Fibroblast of skin of abdomen (primary cell): ENCODE measurements at places on chromosomes 2 and 18.

GRCh38 chr2:9761577-9761976 lies 81.7 kb upstream of the TAF1B start:
- DNase-seq, result no peak

- no peak for DNase-seq
These were observed 242.7 kb downstream of the TCF4 start for GRCh38 chr18:55345103-55345950.

- no peak for DNase-seq
These were observed 87.5 kb downstream of the ZCCHC2 start for GRCh38 chr18:62610351-62610700.

DNA sequence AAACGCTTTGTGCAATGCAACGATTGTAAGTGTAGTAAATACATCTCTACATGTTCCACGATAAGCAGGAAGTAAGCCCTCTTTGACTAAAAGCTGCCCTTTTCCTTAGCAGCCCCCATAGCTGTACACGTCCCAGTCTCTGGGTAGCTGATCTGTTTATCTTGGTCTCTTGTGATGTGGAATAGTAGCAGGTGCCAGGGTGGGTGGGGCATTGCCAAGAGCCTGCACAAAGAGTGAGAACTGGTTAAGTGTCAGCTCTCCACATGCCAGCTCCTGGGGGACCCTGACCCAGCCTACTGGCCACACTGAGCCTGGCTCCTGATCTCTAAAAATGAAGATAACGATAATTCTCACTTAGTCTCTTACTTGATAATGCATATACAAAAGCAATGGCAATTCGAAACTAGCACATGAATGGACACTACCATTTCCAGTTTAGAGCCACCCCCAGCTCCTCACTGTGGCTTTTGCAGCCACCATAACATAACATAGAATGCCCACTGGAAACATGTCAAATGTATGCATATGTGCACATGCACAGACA lies 92.3 kb downstream of the MYT1L start:
- no peak for DNase-seq

DNA sequence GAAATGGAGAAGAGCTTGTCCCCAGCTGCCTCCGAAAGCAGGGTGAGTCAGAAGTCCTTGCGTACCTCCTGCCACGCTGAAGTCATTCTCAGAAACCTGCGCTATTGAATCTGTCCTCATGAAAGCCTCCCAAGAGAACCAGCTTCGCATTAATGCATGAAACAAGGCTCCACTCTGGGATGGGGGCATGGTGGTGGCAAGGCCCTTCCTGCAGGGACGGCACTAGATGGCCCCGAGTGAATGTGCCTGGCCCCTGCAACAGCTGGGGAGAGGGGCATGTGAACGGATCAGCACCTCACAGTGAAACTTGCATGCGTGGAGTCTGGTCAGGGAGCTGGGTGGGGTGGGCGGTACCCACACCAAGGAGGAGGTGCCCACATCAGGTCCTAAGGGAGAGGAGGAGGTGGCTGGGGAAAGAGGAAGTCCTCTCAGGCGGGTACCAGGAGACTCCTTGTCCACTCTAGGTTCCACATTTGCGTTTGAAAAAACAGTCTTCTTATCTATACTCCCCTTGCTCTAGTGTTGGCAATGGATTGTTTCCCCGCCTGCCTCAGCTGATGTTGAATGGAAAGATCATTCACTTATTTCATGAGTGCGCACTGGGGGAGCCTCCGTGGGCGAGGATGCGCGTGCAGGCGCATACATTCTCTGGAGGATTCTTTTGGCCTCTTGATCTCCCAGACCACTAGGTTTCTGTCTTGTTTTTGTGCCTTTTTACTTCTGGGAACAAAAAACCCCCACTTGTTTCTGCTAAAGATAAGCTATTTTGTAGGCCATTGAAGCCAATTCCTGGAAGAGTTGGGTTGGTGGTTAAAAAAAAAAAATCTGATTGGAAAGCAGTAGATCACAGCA lies 104.7 kb downstream of the KLHL29 start:
- no peak for DNase-seq

DNA sequence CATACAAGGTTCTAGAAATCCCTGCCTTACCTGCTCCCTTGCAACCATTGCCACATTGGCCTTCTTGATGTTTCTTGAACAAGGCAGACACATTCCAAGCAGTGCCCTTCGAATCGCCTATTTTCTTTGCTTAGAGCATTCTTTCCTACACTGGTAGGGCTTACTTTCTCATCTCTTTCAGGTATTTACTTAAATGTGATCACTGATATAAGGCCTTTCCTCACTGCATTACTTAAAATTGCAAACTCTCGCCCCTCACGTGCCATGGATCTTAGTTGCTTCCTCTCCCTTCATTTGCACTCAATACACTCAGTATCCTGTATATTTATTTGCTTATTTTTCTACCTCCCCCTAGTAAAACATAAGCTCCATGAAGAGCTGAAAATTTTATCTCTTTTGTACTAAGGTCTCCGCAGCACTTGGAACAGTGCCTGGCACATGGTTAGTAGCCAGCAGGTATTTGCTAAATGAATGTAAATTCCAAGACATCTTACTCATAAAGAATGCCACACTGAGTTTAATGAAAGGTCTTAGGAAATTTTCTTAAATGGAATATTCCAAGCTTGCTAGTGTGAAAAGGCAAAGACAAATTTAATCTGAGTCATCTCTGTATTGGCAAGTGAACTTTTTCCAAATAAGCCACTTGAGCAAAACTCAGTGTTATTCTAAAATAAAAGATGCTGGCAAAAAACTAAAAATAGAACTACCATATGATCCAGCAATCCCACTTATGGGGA lies 42.4 kb upstream of the FIGN start:
- peak; percentile 95 for DNase-seq

GRCh38 chr2:62196278-62196901 lies 475 bp downstream of the B3GNT2 start:
- no peak for DNase-seq

DNA sequence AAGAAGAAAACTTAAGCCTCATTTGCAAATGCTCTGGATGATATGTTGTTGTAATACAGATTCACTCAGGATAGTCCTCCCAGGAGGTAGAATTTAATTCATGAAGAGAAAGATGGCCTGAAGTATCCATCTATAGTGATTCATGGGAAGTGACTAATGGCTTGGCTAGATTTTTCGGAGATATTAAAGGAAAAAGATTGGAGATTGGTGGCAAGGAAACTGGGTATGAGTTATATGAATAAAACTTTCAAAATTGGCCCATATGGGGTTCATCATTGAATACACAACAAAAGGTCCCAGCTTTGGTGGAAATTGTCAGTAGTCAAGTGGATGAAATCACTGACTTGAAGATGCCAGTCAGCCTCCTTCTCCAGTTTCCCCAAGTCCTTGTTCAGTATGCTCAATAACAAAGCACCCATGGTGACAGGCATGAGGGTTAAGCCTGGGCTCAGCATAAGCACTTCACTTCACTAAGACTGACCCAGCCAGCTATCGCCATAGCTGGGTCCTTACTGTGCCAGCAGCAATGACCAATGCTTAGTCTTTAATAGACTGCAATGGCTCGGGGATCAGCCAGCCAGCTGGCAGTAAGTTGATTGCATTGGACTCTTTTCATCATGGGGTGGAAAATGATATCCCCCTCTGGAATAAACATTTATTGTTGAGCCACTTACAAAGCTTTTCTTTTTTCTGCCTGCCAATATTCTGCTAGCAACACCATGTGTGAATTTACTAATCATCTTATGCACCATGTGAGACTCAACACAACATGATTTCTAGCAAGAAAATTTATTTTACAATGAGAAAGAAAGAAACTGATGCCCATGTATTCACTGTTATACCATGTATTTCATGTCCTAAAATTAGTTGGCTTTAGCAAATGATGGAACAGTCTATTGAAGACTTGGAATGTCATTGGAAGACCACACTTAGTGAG lies 176.6 kb upstream of the TACR1 start:
- DNase-seq, result peak; percentile 44

DNA sequence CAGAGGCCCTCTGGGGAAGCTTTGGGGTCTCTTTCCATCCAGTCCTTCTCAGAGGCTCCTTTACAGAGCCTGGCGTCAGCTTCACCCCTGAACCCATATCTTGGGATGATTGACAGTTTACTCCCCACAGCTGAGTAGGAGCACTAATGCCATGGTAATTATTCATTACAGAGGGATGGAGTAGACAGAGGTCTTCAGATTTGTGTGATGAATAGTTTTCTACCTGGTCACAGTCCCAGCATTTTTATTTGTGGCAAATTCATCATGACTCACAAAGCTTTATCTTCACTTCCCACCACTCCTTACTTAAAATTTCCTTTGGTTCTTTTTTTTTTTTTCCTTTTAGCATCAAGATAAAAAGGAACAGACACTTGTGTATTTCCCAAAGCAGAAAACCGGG lies 104.2 kb downstream of the CCDC85A start:
- DNase-seq, result peak; percentile 63

DNA sequence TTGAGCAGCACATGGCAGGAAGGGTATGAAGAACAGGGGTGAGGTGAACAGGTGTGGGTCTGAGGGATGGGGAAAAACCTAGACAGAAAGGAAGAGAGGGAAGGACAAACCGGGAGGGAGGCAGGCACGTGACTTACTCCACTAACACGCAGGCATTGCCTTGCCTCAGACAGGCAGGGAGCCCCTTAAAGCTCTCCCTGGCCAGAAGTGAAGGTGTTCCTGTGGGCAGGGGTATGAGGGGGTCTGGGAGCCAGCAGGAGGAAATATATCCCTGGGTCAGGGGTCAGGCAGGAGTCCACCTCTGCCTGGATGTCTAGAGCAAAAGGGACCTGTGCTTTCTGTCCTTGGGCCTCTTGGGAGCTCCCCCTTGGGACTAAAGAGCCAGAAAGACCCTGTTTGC lies 135.3 kb upstream of the EPAS1 start:
- DNase-seq, result no peak

DNA sequence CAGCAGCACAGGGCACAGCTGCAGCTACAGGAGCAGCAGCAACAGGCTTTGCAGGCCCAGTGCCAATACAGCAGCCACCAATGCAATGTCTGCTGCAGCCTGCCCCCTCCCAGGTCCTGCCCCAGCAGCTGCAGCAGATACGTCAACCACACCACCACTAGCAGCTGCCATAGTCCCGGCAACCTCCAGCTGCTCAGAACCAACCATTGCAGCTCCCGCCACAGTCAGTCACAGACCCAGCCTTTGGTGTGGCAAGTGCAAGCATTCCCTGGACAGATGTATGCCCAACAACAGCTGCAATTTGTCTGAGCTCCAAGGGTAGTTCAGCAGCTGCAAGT lies 53.3 kb upstream of the TUBA3E start:
- no peak for DNase-seq

DNA sequence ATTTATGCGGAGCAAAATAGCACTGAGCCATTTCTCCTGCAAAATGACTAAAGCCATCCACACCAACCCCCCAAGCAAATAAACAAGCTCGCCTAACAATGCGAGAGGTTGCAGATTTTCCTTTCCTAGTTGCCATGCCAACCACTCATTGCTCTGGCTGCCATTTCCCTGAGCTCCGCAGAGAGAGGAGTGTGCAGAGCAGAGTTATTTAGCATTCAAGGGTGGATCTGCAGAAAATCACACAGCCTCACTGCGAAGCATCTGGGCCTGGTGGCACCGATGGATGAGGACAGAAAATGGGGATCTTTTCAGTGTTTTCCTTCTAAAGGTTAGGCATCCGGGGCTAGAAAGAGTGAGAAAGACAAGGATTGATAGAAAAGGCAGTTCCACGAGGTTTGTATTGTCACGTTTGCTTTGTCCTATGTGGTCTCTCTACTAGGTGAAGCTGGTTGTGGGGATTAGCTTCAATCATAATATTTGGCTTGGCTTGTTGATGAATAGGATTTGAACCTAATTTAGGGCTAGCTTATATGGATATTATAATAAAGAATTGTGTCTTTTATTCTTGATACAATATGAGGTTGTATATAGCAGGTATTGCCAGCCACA lies 110.2 kb upstream of the UNC80 start:
- DNase-seq, result no peak

DNA sequence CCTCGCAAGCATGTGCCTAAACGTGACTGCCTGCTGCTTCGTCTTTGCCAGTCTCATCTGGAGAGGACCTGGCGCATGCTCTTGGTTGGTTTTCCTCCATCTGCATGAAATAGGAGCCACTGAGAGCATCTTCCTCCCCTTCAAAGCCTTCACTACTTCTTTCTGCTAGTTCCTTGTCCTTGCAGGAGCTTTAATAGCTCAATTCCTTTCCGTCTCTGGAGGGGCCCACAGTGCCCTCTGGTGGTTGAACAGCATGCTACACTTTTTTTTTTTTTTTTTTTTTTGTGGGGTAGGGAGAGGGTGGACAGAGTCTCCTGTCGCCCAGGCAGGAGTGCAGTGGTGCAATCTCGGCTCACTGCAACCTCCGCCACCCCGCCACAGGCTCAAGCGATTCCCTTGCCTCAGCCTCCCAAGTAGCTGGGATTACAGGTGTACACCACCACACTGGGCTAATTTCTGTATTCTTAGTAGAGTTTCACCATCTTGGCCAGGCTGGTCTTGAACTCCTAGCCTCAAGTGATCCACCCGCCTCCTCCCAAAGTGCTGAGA lies 59.6 kb downstream of the SP110 start:
- peak; percentile 37 for DNase-seq

DNA sequence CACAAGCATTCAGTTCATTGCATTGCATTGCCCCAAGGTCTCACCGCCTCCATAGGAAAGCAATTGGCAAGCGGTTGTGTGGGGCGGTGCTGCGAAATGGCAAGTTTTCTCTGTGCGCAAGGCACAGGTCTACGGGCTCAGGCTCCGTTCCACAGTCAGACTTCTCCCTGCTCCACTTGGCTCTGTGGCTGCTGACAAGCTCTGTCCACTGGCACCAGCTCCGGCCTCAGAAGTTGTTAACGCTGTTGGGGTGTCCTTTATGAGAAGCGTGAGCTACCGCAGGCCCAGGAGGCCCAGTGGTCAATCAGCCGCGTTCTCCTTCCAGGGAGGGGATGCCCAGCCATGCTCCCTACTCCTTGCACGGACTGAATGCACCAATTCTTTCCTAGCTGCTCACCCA lies 87.0 kb upstream of the GATA6 start:
- no peak for DNase-seq

DNA sequence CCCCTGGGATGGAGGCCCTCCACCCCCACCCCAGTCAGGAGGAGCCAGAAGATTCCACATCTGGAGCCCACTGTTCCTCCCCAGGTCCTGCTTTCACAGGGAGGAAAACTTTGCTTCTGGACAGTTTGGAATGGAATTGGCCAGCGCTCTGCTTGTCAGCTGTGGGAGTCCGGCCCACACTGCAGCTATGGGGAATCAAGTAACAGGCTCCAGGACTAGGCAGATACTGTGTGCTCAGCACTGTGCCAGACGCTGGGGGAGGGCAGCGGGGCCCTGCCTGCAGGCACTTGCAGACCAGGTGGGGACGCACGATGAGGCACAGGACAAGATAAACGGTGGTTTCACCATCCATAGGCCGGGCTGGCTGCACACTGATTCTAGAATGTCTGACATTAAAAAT lies 114.0 kb downstream of the STPG4 start:
- peak; percentile 16 for DNase-seq
